Fibroblast of skin of scalp (primary cell): ENCODE measurements at places on chromosomes 7 and 10.
A peak's percentile ranks its signal among the peaks of the same experiment; 100 is the strongest.

DNA sequence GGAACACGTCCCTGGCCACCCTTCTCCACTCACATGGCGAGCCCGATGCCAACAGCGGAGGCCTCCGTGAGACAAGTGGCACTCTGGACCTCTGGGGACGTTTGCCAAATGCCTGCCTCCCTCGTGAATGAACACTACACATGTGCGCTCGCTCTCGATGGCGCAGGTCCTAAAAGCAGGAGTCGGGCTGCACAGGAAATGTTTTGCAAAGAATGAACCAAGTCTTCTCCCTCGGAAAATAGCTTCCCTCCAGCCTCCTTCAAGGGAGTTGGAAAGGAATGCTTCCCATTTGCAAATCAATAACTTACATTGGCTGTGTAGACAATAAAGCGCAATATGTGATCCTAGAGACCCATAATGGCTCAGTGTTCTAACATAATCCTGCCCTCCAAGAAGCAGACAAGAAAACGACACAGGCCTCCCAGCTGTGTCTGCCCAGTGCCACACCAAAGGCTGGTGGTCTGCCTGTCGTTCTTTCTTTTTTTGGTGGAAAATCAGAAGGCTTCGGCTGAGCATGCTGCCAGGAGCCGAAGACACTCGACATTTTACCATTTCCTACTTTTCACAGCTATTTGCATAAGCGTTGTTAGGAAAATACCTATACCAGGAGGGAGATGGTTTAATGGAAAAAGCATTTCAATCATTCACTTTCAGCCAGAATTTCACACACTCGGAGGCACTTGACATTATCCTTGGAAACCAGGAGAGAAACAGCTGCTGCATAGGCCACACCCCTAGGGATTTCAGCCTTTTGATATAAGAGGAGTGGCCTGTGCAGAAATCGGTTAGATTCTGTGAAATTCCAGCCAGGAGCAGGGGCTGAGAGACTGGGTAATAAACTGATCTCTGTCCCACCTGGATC lies 38.4 kb downstream of the ATXN7L1 start:
- no peak for DNase-seq

DNA sequence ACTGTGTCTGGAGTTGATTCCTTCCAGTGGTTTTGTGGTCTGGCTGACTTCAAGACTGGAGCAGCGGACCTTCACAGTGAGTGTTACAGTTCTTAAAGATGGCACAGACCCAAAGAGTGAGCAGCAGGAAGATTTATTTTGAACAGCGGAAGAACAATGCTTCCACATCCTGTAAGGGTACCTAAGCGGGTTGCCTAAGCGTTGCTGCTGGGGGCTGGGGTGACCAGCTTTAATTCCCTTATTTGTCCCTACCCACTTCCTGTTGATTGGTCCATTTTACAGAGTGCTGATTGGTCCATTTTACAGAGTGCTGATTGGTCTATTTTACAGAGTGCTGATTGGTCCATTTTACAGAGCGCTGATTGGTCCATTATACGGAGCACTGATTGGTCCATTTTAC lies 13.2 kb downstream of the AKR1B15 start:
- DNase-seq, result peak; percentile 81

- no peak for DNase-seq
Observed at GRCh38 chr10:124892031-124892430, 49.9 kb upstream of the ZRANB1 start.

GRCh38 chr7:137169282-137169698 lies 174.2 kb downstream of the PTN start:
- DNase-seq, result peak; percentile 77

DNA sequence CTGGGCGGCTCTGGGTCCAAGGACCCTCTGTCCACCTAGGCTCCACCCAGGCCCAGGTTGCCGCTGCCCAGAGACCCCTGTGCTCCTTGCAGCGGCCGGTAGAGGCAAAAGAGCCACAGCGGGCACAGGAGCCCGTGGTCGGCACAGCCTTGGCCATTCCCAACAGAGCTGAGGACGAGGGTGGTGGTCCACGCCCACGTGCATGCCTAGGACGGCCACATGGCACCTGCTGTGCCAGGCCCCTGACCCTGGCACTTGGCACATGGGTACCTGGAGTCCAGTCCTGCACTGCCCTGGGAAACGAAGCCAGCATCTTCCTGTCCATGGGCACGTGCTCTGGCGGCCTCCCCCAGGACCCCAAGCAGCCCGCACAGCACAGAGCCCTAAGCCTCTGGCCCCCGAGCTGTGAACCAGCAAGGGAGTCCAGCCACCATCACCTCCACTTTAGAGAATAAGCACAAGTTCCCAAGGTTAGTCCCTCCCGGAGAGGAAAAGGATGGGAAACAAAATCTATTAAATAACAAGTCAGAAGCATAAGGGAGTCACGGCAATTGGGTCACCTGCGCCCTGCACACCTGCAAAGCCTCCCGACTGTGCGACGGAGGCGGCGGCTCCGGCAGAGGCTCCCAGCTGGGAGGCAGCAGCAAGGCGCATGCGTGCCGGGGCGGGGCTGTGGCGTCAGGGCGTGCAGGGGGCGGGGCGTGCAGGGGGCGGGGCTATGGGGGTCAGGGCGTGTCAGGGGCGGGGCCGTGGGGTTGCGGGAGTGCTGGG lies 59.1 kb downstream of the STK32C start:
- DNase-seq, result peak; percentile 26

- DNase-seq, result no peak
Observed at GRCh38 chr7:135326636-135327280, 93.1 kb downstream of the STRA8 start.

GRCh38 chr7:188727-189500 lies 3.5 kb upstream of the FAM20C start:
- no peak for DNase-seq

GRCh38 chr7:17063045-17063383 lies 181.2 kb upstream of the AGR3 start:
- DNase-seq, result peak; percentile 22

GRCh38 chr10:5604961-5605360 lies 61.4 kb downstream of the ASB13 start:
- DNase-seq, result no peak

DNA sequence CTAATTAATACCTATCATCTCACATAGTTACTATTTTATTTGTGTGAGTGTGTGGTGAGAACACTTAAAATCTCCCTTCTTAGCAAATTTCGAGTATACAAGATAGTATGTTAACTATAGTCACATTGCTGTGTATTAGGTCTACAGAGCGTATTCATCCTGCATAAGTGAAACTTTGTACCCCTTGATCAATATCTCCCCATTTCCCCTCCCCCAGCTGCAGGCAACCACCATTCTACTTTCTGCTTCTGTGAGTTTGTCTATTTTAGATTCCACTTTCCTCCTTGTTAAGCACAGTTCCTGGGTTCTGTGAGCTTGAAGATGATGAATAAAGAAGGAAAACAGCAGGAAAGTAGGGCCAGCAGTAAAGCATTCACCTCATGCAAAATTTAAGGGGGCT lies 42.4 kb downstream of the MRPS33 start:
- DNase-seq, result no peak

DNA sequence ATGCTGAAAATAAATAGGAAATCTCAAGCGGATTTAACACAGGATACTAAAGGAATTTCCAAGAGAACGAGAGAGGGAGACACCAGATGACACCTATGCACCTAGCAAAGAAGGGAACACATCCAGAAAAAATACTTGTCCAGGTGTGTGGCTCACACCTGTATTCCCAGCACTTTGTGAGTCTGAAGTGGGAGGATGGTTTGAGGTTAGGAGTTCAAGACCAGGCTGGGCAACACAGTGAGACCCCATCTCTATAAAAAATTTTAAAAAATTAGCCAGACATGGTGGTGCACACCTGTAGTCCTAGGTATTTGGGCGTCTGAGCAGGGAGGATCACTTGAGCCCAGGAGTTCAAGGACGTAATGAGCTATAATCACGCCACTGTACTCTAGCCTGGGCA lies 11.2 kb upstream of the CAPZA2 start:
- no peak for DNase-seq

- DNase-seq, result no peak
Observed at GRCh38 chr10:116691635-116692034, 50.7 kb downstream of the HSPA12A start.

GRCh38 chr10:29119374-29119773 lies 169.5 kb upstream of the LYZL1 start:
- DNase-seq, result no peak

- no peak for DNase-seq
Observed at GRCh38 chr7:116024826-116025809, 5.4 kb downstream of the TFEC start.

DNA sequence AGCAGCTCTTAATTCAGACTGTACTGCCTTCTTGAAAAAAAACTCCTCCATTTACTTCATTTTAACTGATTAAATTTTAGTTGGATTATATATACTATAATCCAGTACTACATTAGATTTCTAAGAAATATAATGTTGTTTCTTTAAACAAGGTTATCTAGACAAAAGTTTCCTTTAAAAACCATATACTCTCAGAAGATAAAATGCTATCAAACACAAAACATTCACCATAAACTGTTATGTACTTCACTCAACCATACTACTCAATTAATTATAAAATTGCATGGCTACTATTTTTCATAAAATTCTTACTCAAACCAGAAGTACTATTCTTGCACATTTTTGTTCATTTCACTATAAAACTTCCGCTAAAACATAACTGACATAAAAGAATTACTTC lies 12.7 kb downstream of the GPR22 start:
- DNase-seq, result no peak

DNA sequence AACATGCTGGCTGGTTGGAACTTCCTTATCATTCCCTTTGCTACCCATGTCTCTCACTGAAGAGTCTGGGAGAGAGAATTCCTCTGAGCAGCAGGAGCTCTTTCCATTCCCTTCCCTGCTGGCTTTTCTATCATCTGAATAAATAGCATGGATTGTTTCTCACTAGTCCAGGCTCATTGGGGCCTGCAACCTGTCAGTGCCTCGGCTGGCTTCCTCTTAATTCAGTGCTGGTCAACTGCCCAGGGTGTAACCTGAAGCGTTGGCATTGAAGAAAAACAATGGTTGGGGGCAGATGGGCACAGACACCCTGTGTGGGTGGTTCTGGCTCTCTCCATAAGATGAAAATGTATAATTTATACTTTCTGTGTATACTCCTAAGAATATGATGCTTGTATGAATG lies 155.6 kb downstream of the ANLN start:
- no peak for DNase-seq

- DNase-seq, result no peak
Observed at GRCh38 chr7:89103564-89103963, 308.0 kb upstream of the TEX47 start.

- no peak for DNase-seq
Observed at GRCh38 chr7:2499719-2500430, 19.7 kb upstream of the LFNG start.

DNA sequence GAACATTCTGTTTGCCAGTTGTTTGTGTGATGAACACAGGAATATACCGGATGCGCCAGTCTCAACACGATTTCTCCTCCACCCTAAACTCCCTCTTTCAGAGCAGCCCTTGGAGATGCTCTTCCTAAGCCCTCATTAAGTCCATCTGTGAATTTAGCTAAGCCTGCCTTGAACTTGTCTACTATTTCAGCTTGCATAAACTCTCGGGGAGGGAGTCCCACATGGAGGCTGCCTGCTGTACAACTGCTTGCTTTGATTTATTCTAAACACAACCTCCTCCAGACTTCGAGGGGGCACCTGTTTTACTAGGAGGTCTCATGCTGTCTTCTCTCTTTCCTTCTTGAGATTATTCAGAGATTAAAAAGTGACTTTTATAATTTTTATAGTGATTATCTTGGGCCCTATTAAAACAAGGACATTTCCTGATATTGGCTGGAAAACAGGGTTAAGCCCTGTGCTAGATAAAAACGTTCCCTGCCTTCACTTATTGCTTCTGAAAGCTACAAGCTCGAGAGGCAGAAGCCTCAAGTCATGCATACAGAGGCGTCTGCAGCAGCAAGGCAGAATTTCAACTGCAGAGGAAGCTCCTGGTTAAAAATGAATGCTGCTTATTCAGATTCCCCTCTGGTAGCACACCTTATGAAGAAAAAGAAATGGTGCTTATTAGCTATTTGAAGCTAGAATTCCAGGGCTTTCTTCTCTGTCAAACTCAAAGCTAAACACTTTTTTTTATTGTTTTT lies 174.3 kb downstream of the FANK1 start:
- no peak for DNase-seq

DNA sequence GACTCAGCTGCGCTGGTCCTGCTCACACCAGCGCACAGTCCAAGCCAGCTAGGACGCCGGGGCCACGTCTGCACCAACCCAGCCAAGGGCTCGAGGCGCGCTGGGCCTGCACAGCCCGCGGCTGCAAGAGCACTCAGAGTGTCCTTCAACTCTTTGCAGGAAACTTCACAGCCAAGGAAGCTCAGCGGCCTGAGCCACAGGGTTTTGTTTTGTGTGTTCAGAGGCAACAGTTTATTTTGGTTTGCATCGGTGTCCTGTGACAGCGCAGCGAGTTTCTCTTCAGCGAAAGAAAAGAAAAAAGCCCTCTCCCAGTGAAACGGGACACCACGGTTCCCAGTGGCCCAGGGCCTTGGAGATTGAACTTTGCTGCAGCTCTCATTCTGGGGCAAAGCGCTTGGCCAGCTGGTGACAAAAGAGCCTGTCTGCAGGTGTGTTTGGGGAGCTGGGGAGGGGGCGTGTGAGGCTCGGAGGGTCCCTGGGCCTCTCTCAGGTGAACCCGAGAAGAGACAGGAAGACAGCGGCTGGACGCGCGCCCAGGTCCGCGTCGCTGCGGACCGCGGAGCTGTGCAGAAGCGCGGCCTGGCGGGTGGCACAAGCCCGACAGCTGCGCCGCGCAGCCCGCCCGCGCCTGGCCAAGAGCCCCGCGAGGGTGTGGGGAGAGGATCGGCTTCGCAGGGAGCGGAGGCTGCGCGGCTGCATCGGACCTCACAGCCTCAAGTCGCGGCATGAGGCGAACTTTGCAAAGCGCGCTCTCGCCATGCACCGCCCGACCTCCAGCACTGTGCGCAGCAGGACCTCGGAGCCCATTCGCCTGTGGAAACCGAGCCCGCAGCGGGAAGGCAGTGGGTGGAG lies 922 bp downstream of the CXCL12 start:
- no peak for DNase-seq

DNA sequence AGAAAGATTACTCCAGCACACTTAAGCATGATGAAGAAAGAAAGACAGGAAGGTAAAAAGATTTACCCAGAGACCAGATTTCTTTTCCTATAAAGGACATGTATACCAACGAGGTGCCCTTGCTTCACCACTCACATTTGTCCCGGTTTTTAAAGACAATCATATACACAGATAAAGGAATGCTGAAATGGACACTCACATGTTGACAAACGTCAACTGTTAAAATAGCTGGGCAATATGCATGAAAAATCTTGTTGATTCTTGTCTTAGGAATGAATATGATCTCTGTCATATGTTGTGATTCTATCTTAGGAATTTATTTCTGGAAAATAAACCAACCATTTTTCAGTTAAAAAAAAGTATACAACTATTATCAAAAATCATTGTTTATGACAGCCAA lies 158.2 kb downstream of the SRPK2 start:
- no peak for DNase-seq

DNA sequence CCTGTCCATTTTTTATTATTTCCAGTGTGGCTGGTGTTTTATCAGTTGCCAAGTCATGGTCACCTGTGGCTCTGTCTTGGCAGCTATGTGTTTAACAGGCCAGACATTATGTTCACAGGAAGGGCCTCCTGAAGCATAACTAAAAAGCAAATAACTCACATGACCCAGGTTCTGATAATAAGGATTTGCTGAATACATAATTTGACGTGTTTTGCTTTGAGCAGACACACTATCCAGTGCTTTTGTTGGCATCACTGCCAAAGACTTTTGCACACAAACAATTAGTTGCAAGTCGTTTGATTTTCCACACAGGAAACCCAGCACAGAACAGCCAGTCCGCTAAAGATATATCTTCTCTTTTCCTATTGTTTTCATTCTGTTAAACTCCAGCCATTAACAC lies 173.6 kb downstream of the ARL4A start:
- DNase-seq, result no peak
